NCI-H524 (cell line): ENCODE measurements at places on chromosomes 13 and 19.
A peak's percentile ranks its signal among the peaks of the same experiment; 100 is the strongest.

DNA sequence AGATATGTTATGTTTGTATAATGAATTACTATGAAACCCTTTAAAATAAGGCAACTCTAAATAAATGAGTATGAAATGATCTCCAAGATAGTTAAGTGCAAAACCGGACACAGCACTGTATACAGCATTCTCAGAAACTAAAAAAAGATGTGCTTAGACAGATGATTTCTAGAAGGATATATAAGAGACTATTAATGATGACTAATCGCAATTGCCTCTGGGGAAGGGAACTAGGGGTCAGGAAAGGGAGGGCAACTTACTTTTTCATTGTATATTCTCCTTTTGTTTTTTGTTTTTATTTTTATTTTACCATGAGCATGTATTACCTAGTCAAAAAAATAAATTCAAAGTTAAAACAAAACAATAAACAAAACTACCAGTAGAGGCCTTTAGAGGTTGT is 12.8 kb downstream of the PEG3 start:
- no peak for DNase-seq

DNA sequence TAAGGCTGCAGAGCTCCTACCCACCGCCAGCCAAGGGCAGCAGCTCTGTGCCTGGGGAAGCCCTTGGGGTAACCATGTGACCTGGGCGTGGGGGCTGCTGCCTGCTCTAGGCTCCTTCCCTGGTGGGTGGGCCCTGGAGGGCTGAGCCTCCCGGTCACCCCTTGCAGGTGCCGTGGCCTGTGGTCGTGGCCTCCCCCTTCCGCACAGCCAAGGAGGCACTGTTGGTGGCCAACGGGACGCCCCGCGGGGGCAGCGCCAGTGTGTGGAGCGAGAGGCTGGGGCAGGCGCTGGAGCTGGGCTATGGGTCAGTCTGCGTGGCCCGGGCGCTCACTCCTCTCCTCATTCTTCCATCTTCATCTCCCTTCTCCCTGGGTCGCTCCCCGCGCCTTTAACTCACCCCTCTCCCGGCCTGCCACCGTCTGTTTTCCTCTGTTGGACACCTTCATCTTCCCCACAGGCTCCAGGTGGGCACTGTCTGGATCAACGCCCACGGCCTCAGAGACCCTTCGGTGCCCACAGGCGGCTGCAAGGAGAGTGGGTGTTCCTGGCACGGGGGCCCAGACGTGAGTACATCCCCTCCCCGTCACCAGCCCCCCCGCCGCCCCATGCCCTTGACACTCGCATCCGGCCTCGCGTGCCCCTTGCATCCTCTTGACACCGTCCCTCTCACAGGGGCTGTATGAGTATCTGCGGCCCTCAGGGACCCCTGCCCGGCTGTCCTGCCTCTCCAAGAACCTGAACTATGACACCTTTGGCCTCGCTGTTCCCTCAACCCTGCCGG is 9.9 kb upstream of the FLT3LG start:
- DNase-seq: no peak

DNA sequence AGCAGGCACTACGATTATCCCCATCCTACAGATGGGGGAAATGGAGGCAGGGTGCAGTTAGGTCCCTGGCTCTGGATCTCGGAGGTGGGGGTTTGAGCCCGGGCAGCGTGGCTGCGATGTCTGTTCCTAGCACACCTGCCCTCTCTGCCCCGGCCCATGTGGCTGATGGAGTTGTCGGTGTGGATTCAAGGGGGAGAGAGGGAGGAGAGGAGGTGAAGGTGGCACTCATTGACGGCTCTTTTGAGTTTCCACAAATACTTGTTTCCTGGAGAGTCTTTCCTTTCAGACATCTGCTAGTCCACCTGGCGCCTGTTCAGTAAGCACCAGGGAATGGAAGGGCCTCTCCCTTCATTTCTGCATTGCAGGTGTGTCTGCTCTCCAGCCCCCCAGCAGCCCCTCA is 69.9 kb downstream of the ARHGEF18 start:
- DNase-seq: no peak

- DNase-seq: no peak
These were observed 1.6 kb downstream of the ZNF546 start for GRCh38 chr19:39998501-39998900.

DNA sequence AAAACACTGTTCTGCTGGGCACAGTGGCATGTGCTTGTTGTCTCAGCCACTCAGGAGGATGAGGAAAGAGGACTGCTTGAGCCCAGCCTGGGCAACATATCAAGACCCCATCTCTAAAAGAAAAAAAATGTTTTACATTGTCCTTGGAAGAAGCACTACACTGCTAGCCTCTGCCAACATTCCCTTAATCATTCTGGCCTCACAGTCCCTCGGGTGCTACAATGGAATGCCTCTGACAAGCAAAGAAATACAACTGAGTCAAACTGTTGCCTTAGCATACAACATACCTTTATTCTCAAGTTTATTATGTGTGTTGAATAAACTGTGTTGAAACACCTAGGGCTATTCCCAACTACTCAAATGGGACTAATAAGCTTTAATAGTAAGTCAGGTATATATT is 56.1 kb downstream of the PSPC1 start:
- DNase-seq: no peak

DNA sequence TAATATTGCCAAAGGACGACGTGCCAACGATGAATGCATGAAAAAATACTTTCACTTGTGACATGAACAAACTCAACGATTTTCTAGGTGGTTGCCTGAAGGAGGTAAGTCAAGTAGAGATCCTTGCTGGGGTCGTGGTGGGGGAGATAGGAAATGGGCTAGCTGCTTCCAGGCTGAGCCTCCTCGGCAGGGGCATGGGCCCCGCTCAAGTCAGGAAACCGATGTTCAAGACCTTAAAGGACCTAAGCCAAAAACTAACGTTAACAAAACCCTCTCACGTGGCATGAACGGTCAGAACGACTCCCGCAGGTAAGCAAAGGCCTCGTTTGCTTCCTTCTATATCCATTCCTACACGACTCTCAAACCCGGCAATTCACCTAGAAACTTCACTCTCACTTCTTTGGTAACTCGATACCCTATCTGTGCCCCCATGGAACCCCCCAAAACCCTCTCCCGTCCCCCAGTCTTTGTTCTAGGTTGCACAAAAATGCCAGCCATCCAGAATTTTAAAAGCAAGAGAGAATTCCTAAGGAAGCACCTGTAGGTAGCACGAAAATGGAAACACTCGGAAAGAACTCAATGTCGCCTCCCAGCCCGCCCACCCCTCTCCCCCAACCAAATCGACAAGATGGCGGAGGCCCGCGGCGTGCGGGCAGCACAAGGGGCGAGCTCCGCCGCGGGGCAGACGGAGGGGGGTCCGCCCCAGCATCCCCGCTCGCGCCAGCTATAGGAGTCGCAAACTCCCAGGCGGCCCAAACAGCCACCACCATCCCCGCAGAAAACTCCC is 13.6 kb downstream of the ACP4 start:
- DNase-seq: no peak

GRCh38 chr19:35742121-35742724 is at the start of gene IGFLR1:
Gene IGFLR1 (minus strand): TSS chr19:35742452. CDS start chr19:35741180, 1,272 bp downstream.
- DNase-seq: no peak

DNA sequence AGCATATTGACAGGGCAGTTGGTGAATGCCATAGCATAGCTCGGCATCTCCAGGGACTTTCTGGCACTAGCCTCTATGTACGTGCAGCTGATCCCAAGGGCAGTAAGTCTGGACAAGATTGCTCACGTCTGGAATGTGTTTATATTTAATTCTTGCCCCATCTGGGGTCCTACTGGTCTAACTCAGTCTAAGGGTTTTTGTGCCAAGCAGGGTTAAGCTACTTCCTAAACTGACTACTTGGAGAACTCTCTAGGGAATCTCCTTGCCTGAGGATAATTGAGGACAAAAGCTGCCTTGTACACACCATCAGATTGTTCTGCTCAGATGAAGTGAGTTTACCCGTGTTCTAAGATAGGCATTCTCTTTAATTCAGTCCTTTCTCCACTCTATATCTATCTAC is 358.1 kb downstream of the MYO16 start:
- peak; percentile 74 for DNase-seq

DNA sequence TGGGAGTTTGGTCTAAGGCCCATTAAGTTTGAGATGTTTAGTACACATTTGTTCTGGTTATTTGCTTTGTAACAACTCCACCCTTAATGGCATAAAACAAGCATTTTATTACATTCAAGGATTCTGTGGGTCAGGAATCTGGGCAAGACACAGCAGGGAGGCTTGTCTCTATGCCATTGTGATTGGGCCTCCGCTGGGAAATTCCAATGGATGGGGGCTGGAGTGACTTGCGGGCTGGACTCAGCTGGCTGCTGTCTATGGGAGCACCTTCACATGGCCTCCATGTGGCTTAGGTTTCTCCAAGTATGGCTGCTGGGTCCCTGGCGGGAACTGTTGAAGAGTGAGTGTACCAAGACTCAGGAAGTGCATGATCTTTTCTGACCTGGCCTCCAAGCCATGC is 159.0 kb downstream of the PAN3 start:
- DNase-seq: no peak

DNA sequence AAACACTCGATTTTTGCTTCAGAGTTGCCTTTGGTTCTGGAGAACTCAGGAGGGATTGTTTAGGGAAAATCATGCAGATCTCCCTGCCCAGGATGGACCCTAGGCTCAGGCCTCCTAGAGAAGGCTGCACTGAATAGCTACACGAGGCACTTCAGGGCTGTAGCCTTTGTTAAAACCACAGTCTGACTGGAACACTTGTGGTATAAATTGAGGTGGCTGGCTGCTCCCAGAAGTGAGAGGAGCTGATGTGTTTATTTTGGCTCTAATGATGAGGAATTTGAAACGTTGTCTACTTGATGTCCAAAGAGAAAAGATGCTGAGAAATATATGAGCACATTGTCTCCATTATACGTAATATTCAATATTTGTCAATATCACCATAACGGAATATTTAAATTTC is 762.1 kb upstream of the ARGLU1 start:
- DNase-seq: no peak

- no peak for DNase-seq
These were observed 39.2 kb upstream of the CYP2A7 start for GRCh38 chr19:40921005-40921897.

- no peak for DNase-seq
These were observed 13.5 kb upstream of the QTRT1 start for GRCh38 chr19:10687518-10688288.

- DNase-seq: no peak
These were observed 3.9 kb downstream of the BCKDHA start for GRCh38 chr19:41401483-41401882.

- no peak for DNase-seq
These were observed 3.5 kb downstream of the FZR1 start for GRCh38 chr19:3509566-3509989.

DNA sequence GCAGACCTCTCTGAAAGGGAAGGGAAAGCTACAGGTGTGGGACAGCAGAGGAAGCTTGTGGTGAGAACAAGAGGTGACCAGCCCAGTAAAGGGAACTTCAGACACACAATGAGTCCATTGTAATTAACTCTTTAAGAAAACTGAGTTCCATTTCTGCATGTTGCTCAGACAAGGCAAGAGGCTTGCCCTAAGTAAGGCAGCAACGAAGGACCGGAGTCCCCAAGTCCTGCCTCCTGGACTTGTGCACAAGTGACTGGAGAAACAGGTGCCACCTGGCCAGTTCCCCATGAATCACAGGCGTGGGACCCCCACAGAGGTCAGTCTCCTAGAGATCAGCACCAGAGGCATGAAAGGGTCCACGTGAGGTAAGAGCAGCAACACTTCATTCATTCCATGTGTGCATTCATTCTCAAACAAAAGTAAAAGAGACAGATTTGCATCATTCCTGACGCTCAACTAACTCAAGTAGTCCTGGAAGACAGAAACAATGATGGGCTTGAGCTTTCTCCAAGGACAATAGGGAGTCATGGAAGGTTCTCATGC is 14.7 kb upstream of the SIGLEC6 start:
- DNase-seq: no peak

GRCh38 chr13:77863144-77863543 is 55.5 kb downstream of the EDNRB start:
- no peak for DNase-seq

GRCh38 chr19:14561847-14562351 is 10.0 kb downstream of the NDUFB7 start:
- no peak for DNase-seq

- no peak for DNase-seq
These were observed 4.8 kb downstream of the KCNC3 start for GRCh38 chr19:50324331-50324730.

DNA sequence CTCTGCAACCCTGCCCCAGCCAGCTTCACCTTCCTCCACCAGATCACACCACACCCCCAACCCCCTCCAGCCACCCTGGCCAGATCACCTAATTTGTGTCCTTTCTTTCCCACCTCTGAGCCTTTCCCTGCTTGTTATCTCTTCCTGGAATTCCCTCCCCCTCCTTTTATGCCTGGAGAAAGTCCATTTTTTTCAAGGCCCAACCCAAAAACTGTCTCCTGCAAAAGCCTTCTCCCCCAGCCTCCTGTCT is 5.3 kb upstream of the TLE2 start:
- no peak for DNase-seq

DNA sequence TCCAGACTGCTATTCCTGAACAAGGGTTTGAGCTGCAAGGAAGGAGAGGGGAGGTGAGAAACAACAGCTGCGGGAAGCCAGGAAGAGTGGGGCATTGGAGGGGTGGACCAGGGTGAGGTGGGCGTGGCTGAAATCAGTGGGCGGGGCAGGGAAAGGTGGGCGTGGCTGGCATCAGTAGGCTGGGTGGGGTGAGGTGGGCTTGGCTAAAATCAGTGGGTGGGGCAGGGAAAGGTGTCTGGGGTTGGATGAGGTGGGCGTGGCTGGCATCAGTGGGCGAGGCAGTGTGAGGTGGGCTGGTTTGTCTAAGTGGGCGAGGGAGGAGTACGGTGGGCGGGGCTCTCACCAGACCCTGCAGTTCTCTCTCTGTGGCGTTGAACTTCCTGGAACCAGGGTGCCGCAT is 87.6 kb downstream of the MUC16 start:
- DNase-seq: no peak

DNA sequence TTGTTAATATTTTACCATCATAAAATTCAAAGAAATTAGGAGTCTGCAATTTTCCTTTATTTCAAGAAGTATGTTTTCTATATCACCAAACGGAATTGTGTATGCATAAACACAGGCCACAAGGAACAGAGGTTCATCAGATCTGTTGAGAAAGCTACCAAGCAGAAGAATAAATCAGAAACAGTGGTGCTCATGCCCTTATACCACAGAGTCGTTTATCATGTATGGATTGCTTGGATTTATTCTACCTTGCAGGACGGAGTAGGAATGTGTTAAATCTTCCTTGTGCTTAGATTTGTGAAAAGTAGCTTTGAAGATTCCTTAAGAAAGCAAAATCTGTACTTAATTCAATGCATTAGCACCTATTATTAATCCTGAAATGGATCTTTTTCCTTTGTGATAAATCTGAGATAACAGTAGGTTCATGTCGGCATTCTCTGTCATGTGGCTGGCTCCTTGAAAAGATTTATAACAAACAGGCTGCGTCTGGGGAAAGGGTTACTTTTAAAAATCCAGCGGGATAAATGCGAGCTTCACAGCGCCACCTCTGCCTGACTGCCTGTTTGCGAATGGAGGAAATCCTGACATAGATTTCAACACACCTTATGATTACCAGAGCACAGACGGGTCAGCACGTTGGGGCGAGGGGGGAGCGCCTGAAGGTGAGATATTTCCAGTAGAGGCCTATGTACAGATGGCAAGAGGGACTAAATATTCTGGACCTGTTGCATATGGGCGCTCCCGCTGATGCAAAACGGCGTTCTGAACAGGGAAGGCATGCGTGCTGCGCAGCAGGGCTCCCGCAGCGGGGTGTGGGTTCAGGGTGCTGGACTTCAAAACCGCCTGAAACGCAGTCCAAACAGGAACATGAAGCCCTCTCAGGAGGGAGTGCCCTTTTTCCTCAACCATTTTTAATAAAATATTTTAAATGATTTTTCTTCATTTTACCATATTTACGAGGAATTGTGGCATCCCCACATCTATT is 445.5 kb upstream of the SGCG start:
- no peak for DNase-seq
